ENCODE measurements at places on chromosomes 7 and 10. TPM values are rescaled to one million over a fixed set of nuclear protein-coding genes. Genes with fewer than 3 reads are reported as not detected.

GRCh38 chr7:131497454-131497853 is 59.0 kb downstream of the PODXL start:
- DNase-seq = no peak

DNA sequence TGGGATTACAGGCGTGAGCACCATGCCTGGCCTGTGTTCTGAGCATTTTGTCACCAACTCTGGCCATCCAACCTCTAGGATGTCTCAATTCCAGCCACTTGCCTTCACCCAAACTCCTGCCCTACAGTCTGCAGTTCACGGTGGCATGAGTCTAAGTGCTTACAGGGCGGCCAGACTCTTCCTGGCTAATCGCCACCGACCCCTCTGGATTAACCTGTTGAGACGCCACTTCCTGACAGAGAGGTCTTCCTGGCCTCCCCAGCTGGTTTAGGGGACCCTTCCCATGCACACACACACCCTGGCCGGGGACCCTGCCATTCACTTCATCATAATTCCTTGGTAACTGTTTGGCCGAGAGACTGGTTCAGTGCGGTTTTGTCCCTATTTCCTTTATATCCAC is 211.5 kb upstream of the SH2B2 start:
- no peak for DNase-seq

GRCh38 chr7:100221231-100221718 is 1.5 kb downstream of the PVRIG start:
- no peak for DNase-seq

GRCh38 chr10:5404208-5405041 is at the start of gene TUBAL3:
Gene TUBAL3, minus strand, starts transcription at chr10:5404828. Its CDS starts 36 bp downstream, at chr10:5404792.
- no peak for DNase-seq

DNA sequence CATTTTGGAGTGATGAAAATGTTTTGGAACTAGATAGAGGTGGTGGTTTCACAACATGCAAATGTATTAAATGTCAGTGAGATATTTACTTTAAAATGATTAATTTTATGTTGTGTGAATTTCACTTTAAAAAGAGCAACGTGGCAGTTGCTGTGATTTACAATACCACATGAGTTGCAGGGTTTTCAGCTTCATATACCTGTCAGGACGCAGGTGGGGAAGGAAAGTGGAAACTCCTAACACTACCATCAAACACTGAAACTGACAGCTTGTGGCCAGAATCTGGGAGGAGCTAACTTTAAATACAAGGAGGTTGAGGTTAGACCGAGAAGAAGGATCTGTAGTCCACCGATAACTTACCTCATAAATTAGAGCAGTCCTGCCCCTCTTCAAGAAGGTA is 168.9 kb upstream of the TMEM72 start:
- DNase-seq = no peak

DNA sequence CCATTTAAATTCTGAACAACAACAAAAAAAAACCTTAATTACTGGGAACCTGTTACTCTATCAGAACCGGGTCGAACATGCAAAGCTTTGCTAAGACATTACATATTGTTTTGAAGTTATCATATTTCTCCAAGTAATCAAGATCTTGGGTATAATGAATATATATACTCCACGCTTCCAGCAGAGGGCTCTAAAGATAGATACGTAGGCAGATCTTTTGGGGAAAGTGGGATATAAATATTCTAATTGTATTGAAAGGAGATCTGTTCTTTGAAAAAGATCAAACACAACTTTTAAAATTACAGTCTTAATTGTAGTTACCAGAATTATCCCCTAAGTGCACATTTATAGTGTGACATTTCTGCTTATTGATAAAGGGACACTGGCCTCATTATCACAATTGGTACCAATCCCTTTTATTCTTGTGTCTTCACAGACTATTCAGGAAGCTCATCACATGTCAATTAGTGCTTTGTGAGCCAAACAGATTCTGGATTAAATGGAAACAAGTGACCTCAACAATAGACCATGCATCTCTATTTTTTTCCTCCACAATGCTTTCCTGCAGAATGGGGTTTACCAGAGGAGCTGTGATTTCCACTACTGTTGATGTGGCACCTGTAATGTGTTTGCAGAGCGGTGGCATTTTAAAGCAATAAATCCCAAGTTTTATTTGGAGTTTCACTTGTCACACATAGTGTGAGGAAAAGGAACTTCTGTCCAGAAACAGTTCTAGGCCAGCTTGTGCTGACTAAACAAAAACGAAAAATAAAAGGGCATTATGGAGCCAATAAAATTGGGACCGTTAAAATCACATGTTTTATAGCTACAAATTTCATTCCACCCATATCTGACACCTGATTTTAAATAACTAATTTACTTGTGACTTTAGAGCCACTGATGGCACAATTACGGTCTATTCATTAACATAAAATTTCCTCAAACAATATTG is 122.4 kb downstream of the CTTNBP2 start:
- no peak for DNase-seq

DNA sequence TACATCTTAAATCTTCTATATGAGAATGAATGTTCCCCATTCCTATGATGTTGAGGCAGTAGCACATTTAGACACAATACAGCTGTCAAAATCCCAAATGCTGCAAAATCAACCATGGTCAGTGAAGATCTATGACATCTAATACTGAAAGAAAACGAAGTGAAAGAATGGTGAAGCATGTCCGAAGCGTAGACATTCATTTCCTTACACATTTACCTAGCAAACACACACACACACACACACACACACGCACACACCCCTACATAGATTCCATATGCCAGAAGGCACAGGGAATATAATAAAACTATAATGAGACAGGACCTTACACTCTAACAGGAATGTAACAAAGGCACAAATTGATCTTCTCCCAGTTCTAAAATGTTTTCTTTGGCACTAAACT is 32.5 kb downstream of the CCDC6 start:
- no peak for DNase-seq

GRCh38 chr10:125792342-125793300 is 17.0 kb upstream of the MMP21 start:
- no peak for DNase-seq

DNA sequence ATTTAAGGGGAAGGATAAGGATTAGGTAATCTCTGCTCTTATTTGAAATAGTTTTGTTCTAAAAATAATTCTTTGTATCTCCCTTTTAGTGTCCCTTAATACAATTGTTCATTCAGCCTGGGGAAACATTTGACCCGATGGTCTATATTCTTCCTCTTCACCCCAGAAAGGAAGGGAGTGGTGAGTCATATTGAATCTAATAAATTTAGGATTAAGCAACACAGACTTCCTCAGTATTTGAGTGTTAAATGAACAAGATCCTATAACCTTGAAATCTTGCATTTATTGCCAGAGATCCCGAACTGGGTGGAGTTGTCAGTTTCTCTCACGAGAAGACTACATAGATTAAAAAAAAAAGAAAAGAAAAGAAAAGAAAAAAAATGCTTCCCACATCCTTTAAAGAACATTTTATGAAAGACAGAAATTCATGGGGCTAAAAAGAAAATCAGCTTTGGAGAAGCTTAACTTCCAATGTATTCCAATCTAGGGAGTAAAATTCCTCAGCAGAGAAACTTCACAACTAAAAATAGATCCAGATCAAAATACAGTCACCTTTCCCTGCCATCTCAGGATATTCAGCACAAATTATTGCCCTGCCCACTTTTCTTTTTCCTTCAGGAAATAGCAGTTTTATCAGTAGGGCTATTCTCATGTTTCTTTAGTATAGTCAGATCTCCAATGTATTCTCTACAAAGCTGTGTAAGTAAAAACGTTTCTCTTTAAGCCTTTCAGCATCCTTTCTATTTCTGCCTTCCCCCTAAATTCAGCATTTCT is 82.2 kb downstream of the SEMA3D start:
- DNase-seq = no peak

DNA sequence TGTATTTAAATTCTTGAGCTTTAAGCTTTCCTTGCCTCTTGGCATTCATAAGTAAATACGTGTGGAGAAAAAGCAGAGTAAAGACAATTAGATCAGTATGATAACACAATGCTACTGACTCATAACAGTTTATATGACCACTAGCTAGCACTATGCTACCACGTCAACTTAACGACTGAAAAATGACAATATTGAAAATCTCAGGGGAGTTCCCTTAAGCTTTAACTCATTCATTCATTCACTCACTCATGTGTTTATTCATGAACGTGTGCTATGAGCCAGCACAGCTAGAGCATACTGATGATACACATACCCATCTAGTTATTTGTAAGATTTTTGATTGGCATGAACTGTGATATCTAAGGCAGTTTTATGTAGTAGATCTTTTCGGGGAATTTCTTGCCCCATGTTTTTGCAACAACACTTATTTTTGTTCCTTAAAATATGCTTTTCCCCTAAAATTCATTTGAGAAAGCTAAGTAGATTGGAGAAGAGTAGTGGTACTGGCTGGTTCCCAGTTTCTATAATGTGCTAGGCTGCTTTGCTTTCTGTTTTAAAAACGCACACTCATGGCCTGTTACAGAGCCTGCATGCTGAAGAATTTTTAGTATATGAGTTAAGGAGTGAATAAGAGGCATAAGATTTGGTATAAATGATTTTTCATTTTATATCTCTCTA is 57.4 kb upstream of the ACBD5 start:
- no peak for DNase-seq

- DNase-seq = no peak
Measured at GRCh38 chr7:53661645-53662217, 626.3 kb downstream of the POM121L12 start.

DNA sequence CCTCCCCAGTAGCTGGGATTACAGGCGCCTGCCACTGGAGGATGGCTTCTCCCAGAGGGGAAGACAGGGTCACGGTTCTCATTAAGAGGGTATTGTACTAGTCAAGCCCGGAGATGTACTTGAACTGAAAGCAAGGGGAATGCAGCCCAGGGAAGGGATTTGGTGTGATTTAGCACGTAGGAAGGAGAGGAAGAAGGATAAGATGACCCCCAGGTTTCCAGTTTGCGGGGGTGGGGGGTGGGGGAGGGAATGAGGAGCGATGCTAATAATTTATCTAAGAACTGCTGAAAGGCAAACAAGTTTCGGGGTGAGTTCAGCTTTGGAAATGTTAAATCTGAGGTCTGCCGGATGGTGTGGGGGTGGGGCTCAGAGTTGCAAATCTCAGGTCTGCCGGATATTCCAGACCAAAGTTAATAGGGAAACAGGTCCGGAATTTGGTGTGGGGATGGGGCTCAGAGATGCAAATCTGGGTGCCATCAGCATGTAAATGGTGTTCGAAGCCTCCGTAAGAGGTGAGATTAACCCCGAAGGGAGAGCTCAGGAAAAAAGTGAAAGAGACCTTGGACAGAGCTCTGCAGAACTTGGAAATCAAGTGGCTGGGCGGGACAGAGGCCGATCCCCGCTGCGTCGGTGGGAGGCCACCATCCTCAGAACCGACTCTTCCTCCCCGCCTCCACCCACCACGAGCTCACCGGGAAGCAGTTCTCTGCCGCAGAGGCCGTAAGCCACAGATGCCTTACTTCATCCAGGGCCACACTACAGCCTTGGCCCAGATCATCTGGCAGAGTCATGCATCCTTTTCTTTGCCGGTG is 1.6 kb upstream of the SEPHS1 start:
- DNase-seq = no peak

DNA sequence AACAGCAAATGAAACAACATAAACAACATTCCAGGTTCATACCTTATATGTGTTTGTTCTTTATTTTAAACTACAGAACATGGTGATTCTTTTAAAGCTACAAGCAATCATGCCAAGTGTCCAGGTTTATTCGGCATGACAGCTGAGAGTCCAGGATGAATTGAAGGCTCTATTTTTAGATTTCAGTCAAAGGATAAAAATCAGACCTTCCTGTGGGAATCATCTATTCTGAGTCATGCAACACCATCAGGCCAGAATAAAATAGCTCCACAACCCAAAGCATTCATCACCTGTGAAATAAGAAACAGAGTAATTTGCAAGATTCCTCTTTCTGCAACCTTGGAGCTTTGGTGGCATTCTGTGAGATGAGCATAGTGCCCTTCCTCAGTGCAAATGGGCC is 292.4 kb upstream of the MYO3A start:
- DNase-seq = no peak

GRCh38 chr7:20013536-20013935 is 203.6 kb downstream of the MACC1 start:
- DNase-seq = no peak

DNA sequence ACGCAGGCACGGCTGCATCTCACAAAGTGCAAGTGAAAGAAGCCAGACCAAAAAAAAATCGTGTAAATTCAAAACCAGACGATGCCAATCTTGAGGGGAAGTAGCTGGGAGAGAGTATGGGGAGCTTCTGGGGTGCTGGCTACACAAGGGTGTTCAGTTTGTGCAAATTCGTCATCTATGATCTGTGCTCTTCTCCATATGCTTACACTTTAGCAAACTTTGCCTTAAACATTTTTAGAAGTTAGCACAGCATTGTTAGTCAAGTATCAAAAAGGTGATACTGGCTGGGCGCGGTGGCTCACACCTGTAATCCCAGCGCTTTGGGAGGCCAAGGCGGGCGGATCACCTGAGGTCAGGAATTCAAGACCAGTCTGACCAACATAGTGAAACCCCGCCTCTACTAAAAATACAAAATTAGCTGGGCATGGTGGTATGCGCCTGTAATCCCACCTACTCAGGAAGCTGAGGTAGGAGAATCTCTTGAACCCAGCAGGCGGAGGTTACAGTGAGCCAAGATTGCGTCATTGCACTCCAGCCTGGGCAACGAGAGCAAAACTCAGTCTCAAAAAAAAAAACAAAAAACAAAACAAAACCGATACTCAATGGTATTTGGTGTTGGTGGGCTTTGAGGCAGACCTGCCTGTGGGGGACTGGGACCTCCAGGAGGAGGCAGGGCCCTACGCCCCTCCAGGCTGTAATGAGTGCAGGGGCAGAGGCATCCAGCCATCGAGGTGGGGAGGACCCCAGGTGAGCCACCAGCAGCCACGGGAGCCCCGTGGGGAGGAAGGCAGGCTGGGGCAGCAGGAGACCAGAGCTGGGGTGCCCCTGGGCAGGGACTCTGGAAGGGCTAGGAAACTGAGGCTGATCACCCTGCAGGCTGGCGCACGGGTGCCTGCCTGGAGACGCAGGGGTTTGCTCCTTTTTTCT is 150.0 kb downstream of the PRKAG2 start:
- no peak for DNase-seq

GRCh38 chr7:46752881-46753366 is 829.0 kb downstream of the TNS3 start:
- no peak for DNase-seq

- no peak for DNase-seq
Measured at GRCh38 chr7:129862682-129863081, 90.1 kb downstream of the UBE2H start.

DNA sequence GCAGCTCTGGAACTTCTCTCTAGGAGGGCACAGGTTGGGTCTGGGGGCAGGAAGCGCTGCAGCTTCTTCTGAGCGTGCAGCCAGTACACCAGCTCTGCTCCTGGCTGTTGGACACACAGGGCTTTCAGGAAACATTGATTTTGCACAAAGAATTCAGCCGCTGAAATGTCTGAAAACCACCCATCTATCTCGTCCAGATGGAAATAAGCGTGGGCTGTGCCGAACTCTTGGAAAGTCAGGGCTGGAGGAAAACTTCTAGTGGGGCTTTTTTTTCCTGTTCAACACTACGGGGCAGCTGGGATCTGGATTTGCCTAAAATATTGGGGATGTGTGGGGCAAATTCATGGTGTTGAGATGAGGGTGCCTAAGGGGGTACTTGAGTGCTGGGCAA is 31.2 kb downstream of the PALD1 start:
- DNase-seq = no peak

Gene FBH1
- 68.4 TPM for total RNA-seq

Gene MSMB
- not detected for total RNA-seq

Gene ZNF33B
- 13.0 TPM for total RNA-seq

Gene EGFR
- 48.1 TPM for total RNA-seq

Gene AHR
- total RNA-seq = 53.6 TPM

Data from epithelial cell of proximal tubule (primary cell).